ENCODE measurements at places on chromosomes 11 and 22. TPM values are rescaled to one million over a fixed set of nuclear protein-coding genes. Genes with fewer than 3 reads are reported as not detected.

The KIAA1671 gene
- total RNA-seq: 93.3 TPM

GRCh38 chr11:62116451-62116850, 7.4 kb upstream of the INCENP start:
- H3K27ac ChIP-seq: no peak overlapping the region
- no peak overlapping the region for H3K4me3 ChIP-seq
- H3K4me1 ChIP-seq: no peaks in the 10 kb centered on the region

The OR52A1 gene
- not detected for total RNA-seq

DNA sequence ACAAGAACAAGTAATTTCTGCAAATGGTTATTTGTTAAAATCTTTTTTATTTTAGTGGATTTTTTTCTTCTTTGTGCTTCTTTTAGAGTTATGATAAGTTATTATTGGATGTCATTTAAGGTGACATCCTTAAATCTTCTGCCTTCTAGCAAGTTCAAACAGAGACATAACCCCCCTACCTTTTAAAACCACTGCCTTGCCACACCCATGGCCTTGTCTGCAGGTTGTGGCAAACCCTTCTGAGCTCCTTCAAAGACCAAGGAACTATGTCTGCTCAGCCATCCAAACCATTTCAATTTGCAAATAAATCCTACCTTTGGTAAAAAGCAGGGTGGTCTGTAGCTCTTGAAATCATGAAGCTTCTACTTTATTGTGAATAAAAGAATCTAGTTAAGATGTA, 241.6 kb downstream of the FAM76B start:
- peaks cover 3% of the 10 kb centered on the region for H3K4me1 ChIP-seq
- H3K27ac ChIP-seq: no peak overlapping the region
- H3K4me3 ChIP-seq: no peak overlapping the region
- H3K36me3 ChIP-seq: no peaks in the 10 kb centered on the region

The ZNF280A gene
- total RNA-seq: not detected

The SLC25A45 gene
- total RNA-seq: 9.1 TPM

The DRD2 gene
- 0.58 TPM for total RNA-seq
